ENCODE measurements at places on chromosomes 6 and 20.

DNA sequence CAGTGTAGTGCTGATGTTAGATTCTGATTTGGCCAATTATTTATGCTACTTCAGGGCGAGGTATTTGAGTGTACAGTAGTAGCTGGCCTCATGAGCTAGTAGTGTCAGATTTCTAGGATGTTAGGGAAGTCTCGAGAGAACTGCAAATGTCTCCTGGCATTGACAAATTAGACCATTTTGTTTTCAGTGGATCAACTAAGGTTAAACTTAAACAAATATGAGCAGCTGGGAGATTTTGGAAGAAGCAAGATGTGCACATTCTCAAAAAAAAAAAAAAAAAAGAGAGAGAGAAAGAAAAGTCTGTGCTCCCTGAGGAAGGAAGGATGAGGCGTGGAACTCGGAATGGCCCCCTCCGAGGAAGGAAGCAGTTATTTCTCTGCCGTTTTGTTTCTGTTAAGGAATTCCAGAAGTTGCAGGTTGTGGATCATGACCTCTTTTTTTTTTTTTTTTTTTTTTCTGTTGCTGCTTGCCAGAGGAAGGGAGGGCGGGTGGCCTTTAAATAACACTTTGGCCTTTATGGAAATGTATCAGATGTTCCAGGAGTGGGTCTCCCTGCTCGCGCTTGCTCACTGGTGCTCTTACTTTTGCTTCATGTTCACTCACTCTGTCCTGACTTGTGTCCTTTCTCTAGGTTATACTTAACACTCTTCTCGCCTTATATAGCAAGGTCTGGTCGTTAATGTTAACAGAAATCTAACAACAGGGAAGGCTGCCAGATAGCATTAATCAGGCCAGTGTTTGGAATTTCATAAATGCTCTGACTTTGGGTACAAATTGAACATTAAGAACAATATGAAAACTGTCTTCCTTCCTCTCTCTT, 124.4 kb downstream of the TCP11 start:
- no peak for DNase-seq

GRCh38 chr6:155232848-155233247, 31.0 kb upstream of the CLDN20 start:
- no peak for DNase-seq

GRCh38 chr6:25794784-25795183, 37.1 kb downstream of the SLC17A1 start:
- DNase-seq, result no peak

- peak; percentile 49 for DNase-seq
These were observed 48.9 kb downstream of the ANKRD60 start for GRCh38 chr20:58179432-58180099.

GRCh38 chr6:219641-220198, 72.6 kb upstream of the DUSP22 start:
- DNase-seq, result peak; percentile 69

Data from HT1080 (cell line).